Stimulated activated CD8-positive, alpha-beta memory T cell treated with anti-CD3 and anti-CD28 coated beads, Interleukin-4, amount 100 ng/mL, for 1 hour (primary cell): ENCODE measurements at places on chromosomes 5 and 9.

DNA sequence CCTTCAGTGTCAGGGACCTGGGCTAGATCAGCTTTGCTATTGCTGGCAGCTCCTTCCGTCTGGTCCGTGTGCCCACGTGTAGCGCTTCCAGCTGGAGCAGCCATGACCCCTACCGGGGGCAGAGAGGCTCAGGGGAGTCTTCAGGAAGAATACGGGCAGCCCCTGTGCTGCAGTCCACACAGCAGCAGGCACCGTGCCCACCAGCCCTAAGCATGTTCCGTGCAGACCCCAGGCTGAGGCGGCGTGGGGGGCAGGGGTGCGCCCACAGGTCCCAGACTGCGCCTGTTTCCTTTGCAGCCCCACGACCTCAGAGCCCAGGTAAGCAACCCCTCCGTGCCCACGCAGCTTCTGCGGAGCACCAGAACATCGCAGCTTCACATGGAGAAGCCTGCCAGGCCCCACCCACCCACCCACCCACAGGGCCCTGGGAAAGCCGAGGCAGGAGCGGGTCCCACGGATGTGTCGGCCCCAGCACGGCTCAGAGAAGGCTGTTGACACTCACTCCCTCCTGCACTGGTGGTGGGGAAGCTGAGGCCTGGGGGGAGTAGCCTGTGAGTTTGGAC, 83.1 kb downstream of the KCNT1 start:
- DNase-seq, result no peak

GRCh38 chr5:67221487-67222242, 25.1 kb upstream of the CD180 start:
- no peak for DNase-seq

DNA sequence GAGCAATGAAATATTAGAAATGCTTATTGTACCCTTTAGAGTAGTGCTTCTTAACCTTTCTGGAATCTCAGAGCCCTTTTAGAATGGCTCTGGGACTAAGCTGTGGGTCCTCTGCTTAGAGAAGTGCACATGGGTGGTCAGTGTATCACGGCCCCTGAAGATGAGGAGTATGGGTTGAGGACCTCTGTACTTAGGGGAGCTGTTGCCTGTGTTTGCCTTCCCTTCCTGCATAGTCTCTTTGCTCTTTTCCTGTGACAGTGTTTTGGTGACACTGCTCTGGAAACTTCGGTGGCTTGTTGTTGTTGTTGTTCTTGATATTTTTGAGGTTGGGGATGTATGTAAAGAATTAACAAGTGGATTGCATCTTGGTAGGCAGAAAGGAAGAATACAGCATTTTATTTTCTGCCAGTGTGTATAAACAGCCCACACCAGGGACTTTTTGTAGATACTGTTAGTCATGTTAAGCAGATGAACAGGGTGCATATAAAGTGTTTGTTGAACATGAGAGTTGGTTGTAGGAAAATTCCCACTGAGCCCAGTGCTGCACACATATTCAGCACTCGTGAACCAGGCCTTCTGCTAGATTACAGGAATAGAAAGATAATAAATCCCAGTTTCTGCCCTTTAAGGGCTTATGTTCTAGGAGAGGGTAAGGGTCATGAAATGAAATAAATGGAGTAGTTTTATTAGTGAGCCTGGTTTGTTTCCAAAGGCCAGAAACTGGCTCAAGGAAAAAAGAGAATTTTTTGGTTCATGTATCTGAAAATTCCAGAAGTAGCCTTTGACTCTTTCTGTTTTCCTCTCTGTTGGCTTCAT, 199.7 kb downstream of the ARHGAP26 start:
- no peak for DNase-seq

GRCh38 chr9:99335280-99335679, 113.2 kb downstream of the SEC61B start:
- DNase-seq, result no peak

DNA sequence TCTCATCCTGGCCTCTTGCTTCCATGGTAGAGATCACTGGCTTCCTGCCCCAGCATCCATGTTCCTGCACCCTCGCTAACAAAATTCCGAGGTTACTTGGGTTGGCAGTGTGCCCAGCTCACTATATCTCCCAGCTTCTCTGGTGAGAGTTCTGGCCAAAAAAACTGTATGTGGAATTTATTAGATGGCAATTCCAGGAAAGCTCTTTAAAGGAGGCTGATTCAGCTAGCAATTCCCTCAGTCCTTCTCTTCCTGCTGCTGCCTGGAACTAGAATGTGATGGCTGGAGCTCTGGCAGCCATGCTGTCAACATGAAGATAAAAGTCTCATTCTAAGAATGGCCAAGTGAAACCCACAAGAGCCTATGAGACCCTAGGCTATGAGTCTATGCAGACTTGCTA, 88.8 kb downstream of the SECISBP2 start:
- no peak for DNase-seq

DNA sequence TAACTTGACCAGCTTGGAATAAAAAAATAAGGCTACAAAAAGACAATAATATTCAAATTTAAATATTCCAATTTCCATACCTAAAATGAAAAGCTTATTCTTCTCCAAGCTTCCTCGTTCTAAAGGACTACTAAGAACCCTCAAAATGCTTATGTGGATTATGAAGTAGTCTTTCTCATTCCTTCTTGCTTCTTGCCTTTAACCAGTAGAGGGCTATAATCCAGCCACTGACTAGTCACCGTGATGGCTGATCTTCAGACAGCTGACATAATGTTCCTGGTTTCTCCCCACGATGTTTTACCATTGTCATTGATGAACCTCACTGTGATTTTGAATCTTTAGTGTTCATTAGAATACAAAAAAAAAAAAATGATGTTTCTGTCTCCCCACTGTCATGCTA, 515.3 kb downstream of the TLE1 start:
- DNase-seq, result no peak

DNA sequence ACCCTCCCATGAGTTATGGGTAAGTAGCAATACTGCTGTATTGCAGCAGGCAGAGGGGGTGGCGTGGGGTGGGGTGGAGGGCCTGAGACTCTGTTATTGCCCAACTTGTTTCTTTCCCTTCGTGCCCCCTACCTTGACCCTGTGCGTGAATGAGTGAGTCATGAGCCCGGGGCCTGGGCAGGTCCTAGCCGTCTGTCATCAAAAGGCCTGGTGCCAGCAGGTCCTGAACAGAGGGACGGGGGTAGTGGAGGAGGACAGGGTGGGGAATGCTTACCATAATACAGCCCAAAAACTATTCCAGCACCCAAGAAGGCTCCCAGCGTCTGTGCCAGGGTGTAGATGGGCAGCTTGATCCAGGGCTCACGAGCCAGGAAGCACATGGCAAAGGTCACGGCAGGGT, 4.3 kb downstream of the AQP3 start:
- no peak for DNase-seq

- no peak for DNase-seq
These were observed 81.2 kb downstream of the MRPS27 start for GRCh38 chr5:72238712-72239445.

GRCh38 chr9:70043285-70043684, 363 bp upstream of the MAMDC2 start:
- no peak for DNase-seq

GRCh38 chr9:34518110-34518616, 4.6 kb downstream of the ENHO start:
- no peak for DNase-seq

GRCh38 chr9:98255061-98255577, 330 bp downstream of the TBC1D2 start:
- DNase-seq, result no peak

DNA sequence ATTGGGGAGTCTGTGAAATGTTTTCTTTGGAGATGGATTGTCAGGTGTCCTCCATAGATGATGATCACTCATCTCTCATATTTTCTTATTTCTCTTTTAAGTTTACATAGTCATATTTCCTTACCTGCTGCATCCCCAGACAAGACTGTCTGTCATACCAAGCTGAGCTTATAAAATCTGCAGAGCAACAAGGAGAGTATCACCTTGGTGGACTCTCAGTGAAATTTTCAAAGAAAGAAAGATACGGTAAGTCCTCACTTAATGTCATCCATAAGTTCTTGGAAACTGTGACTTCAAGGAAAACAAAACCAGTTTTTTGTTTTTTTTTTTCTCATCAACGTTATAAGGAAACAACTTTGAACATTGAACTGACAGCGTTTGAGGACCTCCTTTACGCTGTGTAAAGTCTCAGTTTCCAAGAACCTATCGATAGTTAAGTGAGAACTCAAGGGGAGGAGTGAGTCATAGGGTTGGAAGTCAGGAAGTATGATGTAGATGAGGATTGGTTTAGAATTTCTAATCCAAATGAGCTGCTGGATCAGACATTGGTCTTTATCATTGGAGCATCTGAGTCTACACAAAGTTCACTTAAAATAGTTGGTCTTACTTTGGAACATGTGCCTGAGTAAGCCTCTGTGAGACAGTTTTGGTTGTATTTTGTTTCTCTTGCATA, 45.5 kb downstream of the SPIN1 start:
- no peak for DNase-seq

DNA sequence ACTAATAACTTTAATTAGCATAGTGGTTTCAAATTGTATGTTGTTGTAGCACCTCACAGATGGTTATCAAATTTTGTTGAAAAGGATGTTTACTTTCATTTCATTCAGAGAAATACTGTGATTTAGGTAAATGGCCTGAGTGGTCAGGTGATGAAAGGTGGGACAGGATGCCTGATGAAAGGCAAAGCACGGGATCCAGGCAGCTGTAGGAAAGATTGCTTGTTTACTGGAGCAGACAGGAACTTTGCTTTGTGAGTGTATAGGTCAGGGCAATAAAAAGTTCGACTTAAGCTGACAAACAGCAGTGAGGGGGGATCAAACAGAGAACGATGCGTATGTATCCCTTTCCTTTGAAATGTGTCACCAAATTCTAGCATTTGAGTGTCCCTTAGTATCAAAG, 19.0 kb downstream of the KIAA1958 start:
- no peak for DNase-seq

- DNase-seq, result no peak
These were observed 153.5 kb upstream of the IRX2 start for GRCh38 chr5:2904956-2905355.

DNA sequence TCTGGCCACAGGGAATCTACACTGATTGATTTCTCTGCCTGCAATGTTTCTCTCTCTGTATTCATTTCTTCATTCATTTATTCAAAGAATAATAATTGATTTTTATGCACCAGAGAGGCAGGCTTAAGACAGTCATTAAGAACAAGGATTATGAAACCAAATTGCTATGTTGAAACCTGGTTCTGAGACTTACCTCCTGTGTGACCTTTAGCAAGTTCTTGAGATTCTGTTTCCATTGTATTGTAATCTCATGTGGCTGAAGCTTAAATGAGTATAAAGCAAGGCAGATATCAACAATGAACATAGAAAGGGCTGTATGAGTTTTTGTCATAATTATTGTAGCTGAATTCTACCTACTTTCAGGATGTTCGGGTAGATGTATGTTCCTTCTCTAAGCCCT, 129.6 kb upstream of the GRIA1 start:
- no peak for DNase-seq

GRCh38 chr5:178115814-178116142, 2.4 kb downstream of the N4BP3 start:
- DNase-seq, result no peak

DNA sequence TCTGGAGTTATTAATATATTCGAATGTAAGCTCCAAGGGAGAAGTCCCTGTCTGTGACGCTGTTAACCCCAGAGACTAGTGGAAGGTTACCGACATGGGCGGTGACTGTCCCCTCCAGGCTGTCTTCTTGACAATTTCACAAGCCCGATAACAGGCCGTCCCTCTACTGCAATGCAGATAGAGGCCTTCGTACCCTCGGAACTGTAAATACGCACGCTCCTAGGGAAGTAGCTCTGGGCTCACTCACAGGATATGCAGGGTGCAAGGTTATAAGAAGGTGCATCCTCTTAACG, 680 bp upstream of the RFK start:
- peak; percentile 32 for DNase-seq

- DNase-seq, result no peak
These were observed 541.4 kb upstream of the ZNF462 start for GRCh38 chr9:106321394-106322180.

- no peak for DNase-seq
These were observed 161.4 kb downstream of the GIN1 start for GRCh38 chr5:102958481-102959011.

- DNase-seq, result no peak
These were observed 65.6 kb upstream of the CD180 start for GRCh38 chr5:67262206-67262605.

- no peak for DNase-seq
These were observed 8.7 kb downstream of the SNCB start for GRCh38 chr5:176621661-176622079.

DNA sequence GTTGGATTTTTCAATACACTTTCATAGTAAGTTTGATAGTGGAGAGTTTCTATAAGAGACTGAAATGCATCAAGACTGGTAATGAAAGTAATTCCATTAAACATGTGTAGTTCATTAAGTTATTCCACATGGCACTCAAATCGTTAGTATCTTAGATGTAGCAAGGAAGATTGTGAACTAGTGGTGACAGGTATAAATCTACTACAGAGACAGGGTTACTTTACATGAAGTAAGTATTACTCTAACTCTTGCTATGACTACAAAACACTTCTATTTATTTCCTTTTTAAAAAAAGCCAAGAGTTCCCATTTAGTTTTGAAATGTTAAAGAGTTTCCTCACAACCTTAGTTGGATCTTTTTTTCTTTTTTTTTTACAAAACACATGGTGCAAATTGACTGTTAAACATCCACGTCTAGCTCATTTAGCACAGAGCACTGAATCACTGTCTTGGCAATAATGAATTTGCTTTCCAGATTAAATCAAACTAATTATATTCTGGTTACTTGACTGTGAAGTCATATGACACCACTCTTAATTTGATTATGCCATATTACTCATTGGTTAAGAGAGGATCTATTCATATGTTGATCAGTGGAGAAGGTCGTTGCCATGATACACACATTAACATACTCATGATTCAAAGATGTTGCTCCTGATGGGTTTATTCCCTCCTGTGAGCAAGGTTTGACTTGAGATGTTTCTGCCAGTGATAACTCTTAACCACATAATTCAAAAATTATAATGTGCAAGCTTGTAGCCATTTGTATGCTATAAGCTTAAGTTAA, 644.8 kb downstream of the EFNA5 start:
- no peak for DNase-seq

GRCh38 chr5:59346514-59346913, 547.0 kb downstream of the PDE4D start:
- no peak for DNase-seq

GRCh38 chr9:76658510-76659231, 105.6 kb upstream of the PCA3 start:
- no peak for DNase-seq

DNA sequence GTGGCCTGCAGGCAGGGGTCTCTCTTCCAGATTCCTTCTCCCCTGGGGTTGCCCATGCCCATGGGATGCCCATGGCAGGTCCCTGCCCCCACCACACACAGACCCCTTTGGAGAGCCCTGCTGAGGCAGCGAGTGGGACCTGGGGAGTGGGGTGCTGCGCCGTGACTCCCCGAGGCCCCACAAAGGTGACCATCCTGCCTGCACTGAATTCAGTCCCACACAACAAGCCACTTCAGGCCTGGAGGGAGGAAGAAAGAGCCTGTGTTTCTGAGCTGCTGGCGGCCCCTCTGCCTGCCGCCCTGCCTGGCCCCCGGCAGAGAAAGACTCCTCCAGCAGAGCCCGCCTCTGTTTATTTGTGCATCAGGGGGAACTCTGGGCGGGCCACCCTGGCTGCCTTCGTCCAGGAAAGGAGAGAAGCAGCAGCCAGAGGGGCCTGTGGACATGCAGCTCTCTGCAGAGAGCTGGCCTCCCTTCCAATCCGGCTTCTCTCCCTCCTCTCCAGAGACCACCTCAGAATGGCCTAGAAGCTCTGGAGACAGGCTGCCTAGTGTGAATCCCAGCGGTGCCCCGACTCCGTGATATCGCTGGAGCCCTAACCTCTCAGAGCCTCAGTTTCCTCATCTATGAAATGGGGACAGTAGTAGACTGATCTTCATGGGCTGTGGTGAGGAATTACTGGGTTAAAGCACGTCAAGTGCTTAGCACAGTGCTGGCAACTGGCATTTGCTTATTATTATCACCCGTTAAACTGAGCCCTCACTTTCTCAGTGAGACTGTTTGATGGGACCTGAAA, 72.9 kb downstream of the COL27A1 start:
- no peak for DNase-seq
